ENCODE measurements at places on chromosomes 13 and 19.

- no peak for DNase-seq
Measured at GRCh38 chr19:16446108-16446723, 25.6 kb downstream of the EPS15L1 start.

- peak; percentile 91 for DNase-seq
Measured at GRCh38 chr13:44365008-44365407, 8.6 kb upstream of the SERP2 start.

- no peak for DNase-seq
Measured at GRCh38 chr13:90091611-90092010, 1255.9 kb upstream of the MIR17HG start.

DNA sequence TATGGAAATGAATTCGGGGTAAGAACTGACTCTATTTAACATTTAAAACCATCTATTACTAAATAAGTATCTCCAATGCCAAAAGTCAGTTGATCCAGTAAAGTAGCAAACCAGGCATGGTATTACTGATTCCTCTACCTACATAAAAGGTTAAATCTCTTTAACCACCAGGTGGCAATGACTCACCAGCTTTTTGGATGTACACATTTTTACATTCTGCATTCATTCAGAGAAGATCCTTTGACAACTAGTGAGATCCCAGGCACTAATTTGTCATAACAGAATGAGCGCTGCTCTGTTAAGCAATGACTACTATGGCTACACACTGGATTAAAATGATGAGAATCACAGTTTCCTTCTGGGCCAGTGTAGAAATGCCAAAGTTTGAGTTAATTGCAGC lies 329.8 kb upstream of the GPC6 start:
- peak; percentile 24 for DNase-seq

- DNase-seq: no peak
Measured at GRCh38 chr13:71576571-71576970, 290.4 kb downstream of the DACH1 start.

DNA sequence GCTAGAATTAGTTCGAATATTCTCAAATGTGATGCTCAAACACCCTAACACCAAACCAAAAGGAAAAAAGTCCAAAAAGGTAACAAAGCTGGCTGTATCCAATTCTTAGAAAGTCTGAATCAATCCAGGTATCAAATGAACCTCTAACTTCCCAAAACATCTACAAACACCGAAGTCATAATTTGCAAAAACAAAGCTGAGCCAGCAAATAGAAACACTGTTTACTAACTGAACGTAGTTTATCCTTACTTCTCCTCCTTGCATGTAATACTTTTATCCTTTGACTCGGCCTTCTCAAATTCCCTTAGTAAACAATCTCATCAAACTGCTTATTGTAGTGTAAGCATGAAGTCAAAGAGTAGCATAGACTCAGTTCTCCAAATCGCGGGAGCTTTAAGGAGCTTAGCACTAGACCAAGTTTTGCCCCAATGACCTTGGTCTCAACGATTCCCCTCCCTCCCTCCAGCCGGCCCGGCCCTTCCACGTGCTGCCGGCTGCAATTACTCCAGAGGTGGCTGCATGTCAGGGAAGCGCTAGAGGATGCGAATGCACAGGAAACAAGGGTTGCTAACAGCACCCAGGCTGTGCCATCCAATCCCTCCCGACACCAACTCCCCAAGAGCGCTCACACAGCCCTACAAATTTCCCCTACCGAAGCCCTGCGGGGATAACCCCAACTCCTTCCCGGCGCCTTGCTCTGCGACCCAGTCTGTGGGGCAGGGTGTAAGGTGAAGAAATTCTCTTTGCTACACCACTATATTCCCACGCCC lies 693 bp downstream of the XPO4 start:
- DNase-seq: peak; percentile 2

- DNase-seq: no peak
Measured at GRCh38 chr19:42069619-42070351, at the start of gene GRIK5. Gene GRIK5, minus strand, starts transcription at chr19:42070206. Its CDS starts 4,436 bp downstream, at chr19:42065770.

- no peak for DNase-seq
Measured at GRCh38 chr19:57687363-57688010, 5.7 kb downstream of the ZNF551 start.

DNA sequence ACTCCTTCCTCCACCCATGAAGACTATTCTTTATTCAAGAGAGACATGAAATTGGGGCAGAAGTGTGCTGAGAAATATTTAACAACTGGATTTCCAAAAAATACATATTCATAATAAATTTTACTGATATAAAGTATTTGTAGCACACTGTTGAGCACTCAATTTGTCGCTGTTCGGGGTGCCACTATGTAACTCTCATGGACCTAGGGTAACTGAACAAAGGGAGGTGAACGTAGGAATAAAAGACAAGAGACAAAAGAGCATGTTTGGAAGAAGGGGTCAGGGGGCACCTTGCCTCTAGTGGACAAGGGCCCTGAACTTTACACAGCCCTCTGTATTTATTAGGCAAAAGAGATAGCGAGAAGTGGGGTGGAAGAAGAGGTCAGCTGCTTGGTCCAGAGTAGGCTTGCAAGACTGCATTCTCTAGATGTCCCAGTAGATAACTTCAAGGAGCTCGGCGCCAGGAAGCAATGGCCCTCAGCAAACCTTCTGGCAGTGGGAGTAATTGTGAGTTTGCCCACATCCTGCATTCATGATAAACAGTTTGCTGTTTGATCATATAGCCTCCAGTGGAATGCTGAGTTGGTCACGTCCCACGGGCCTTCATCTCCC lies 4.5 kb upstream of the ZNF175 start:
- no peak for DNase-seq

DNA sequence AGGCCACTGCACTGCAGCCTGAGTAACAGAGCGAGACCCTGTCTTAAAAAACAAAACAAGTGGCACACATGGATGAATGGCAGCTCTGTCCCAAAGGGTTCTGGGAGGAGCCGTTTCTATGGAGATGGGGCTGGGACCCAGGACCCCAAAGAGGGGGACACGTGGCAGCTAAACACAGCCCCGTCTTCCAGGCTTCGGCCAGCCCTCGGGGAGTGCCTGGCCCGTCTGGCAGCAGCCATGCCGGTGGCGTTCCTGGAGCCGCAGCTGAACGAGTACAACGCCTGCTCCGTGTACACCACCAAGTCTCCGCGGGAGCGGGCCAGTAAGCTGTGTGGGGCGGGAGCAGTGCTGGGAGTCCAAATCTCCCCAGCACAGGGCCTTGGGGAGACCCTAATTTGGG lies 82.4 kb downstream of the RYR1 start:
- DNase-seq: no peak

GRCh38 chr13:55345224-55345623 lies 1795.5 kb upstream of the PRR20A start:
- no peak for DNase-seq

DNA sequence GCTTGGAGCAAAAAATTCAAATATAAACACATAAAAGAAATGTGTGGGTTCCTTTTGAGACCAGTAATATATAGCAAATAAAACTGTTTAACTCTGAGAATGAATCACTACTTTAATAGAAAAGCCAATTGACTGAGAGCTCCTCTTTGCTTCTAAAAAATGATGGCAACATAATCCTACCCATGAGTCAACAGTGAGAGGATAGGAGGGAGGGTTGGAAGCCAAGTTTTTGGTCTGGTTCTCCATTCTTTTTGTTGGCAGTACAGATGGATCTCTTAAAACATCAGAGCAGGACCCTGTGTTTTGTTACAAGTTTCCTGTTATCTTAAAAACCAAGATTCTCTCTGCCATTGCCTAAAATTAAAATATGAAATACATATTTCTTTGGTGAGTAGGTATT lies 50.0 kb upstream of the POSTN start:
- peak; percentile 83 for DNase-seq

GRCh38 chr13:70755456-70755855 lies 647.2 kb upstream of the KLHL1 start:
- DNase-seq: no peak

DNA sequence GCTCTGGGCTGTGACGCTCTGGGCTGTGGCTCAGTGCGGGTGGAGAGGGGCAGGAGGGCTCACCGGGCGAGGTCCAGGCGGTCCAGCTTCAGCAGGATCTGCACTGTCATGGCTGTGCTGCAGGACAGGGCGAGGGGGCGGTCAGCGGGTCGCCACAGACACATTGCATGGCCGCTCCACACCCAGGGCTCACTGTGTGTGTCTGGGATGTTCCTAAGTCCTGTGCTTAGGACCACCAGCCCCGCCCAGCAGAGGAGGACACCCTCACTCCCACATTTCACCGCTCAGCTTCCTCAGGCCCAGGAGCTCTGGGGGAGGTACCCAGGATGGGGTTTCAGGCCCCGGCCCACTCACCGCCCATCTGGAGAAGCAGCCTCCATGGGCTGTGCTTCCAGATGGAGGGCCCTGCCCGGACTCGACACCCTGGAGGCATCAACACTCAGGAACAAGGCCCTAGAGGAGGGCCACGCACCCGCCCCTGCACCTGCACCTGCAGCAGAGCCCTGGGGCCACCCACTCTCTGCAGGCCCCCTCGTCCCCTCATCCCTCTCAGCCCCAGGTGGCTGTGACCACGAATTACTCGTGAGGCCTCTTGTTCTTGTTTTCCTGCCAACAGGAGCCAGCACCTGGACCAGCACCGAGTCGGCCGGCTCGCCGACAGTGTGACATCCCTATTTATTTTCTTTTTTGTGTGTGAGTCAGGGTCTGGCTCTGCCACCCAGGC lies 9.7 kb upstream of the CERS1 start:
- no peak for DNase-seq

- no peak for DNase-seq
Measured at GRCh38 chr19:38912600-38913514, 871 bp upstream of the CCER2 start.

DNA sequence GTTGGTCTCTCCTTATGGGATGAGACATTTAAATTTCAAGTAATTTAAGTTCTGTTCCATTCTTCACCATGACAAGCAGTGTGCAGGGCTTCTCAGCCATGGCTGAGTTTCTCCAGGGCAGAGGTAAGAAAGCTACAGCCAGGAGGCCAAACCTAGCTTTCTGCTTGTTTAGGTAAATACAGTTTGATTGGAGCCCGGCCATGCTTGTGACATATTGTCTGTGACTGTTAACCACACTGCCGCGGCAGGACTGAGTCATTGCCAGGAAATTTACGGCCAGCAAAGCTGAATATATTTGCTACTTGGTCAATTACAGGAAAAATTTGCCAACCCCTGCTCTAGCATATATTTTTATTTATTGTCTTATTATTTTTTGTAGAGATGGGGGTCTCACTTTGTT lies 10.7 kb downstream of the NLRP8 start:
- DNase-seq: no peak

- DNase-seq: no peak
Measured at GRCh38 chr19:55018633-55019032, 19.4 kb downstream of the GP6 start.

GRCh38 chr13:68386808-68387207 lies 1156.7 kb upstream of the PCDH9 start:
- DNase-seq: no peak

DNA sequence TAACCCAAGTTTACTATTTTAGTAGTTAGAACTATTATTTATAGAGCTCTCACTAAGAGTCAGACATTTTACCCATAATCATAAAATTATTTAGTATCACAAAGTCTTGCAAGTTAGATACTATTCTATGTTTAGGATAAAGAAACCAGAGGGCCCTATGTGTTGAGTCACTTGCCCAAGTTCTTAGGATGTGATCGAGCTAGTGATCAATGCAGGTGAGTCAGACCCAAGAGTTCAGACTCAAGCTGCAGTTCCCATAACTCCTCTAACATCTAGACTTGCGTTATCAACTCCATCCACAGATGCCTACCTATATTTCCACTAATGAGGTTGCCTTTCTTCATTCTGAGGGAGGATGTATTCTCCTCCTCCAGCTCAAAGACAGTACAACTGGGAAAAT lies 53.8 kb downstream of the DACH1 start:
- no peak for DNase-seq

DNA sequence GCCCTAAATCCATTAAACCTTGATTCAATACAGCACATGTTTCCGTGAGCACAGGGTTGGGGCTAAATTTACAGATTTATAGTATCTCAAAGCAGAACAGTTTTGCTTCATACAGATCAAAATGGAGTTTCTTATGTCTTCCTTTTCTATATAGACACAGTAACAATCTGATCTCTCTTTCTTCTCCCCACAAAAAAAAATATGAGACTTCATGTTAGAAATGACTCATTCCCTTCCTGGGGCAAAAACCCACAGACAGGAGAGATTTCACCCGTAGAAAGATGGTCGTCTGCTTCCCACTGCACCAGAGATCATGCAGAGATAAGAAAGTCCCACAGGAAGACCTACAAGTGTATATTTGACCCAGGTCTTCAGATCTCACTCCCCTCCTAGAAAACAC lies 7.7 kb upstream of the ZNF611 start:
- DNase-seq: no peak

DNA sequence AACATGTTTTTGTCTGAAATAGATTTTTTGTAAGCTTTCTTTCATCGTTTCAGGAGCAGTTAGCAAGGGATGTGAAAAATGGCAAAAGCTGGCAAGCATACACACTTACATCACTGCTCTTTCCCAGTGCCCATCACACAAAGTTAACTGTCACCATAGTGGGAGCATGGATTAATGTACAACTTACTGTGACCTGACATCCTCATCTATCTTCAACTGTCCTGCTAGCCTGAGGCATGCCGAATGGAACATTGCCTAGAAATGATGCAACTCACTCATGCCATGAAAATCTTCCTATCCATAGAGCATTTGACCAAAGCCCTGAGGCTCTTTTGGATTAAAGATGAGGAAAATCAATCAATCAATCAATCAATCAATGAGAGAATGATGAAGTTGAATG lies 491.7 kb upstream of the SLC10A2 start:
- no peak for DNase-seq

DNA sequence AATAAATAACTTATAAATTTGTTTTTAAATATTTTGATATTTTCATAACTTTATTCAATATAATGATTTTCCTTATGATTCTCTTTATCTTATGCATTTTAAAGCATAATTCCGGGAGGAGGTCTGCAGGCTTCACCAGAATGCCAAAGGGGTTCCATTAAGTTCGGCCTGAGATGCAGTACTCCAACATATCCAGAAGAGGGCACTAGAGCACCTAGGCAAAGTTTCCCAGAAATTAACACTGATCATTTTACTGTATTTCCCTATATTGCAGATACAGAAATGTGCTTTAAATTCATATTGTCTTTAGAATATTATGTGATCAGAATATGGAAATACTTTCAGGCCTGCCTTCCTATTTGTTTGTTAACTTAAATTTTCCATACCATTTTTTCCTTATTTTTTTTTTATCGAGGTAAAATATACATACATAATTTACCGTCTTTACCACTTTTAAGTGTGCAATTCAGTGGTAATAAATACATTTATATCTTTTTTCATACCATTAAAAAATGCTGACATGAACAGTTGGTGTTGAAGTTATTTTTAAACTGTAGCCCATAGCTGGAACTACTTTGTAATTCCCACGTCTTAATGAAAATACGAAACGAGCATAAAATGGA lies 58.9 kb upstream of the TM9SF2 start:
- no peak for DNase-seq

DNA sequence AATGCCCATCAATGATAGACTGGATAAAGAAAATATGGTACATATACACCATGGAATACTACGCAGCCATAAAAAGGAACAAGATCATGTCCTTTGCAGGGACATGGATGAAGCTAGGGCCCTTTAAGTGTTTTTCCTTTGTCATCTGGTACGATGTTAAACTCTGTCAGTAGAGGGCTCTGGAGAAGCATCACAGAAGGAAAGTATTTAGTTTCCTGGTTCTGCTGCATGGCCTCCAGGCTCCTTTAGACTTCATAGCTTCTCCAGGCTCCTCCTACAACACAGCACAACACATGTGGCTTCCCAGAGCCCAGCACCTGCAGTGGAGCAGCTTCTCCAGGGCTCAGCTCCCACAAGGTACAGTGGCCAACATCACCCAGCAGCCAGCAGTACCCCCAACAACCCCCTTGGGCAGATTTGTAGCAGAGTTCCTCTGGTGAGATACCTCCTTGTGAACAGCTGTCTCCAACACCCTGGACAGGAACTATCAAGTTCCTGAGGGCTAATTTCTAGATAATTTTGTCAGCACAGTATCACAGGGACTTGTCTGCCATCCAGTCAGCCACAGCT lies 63.4 kb downstream of the KCTD12 start:
- peak; percentile 6 for DNase-seq

All from astrocyte (in vitro differentiated cells and primary cell).